ENCODE measurements at places on chromosomes 3 and 15.

GRCh38 chr3:126445506-126445905 is 30.2 kb downstream of the ZXDC start:
- H3K4me1 ChIP-seq: no peaks in the 10 kb centered on the region
- peaks cover 7% of the 10 kb centered on the region for H3K36me3 ChIP-seq
- H3K27me3 ChIP-seq: no peaks in the 10 kb centered on the region
- no peak overlapping the region for H3K4me3 ChIP-seq
- H3K27ac ChIP-seq: no peak overlapping the region
- no peak for DNase-seq

- no peaks in the 10 kb centered on the region for H3K4me1 ChIP-seq
- no peak overlapping the region for H3K27ac ChIP-seq
- DNase-seq: no peak
- H3K4me3 ChIP-seq: no peak overlapping the region
- H3K36me3 ChIP-seq: no peaks in the 10 kb centered on the region
- H3K27me3 ChIP-seq: no peaks in the 10 kb centered on the region
These were observed 1001.6 kb downstream of the ROBO2 start for GRCh38 chr3:78041486-78041885.

GRCh38 chr3:195884691-195885035 is 23.7 kb downstream of the TNK2 start:
- no peaks in the 10 kb centered on the region for H3K4me1 ChIP-seq
- H3K27ac ChIP-seq: no peak overlapping the region
- no peak for DNase-seq
- H3K27me3 ChIP-seq: no peaks in the 10 kb centered on the region

DNA sequence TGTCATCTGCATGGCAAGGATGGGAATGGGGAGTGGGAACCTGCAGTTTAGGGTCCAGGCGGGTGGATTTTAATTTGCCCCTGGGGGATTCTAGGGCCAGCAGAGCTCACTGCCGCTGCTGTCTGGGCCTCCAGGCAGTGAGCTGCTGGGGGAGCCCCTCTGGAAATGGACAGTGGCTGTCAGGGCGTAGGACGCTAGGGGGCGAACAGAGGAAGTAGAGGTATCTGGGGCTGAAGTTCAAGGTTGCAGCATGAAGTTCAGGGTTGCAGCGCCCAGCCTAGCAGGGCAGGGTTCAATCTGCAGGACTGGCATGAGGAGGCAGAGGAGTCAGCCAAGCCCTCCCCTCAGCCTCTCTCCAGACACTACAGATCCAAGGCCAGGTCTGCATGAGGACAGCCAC is 49.5 kb downstream of the APBA2 start:
- no peak overlapping the region for H3K27ac ChIP-seq
- peak; percentile 70 for DNase-seq
- H3K36me3 ChIP-seq: peaks cover 1% of the 10 kb centered on the region
- H3K4me1 ChIP-seq: peaks cover 23% of the 10 kb centered on the region
- no peaks in the 10 kb centered on the region for H3K27me3 ChIP-seq

DNA sequence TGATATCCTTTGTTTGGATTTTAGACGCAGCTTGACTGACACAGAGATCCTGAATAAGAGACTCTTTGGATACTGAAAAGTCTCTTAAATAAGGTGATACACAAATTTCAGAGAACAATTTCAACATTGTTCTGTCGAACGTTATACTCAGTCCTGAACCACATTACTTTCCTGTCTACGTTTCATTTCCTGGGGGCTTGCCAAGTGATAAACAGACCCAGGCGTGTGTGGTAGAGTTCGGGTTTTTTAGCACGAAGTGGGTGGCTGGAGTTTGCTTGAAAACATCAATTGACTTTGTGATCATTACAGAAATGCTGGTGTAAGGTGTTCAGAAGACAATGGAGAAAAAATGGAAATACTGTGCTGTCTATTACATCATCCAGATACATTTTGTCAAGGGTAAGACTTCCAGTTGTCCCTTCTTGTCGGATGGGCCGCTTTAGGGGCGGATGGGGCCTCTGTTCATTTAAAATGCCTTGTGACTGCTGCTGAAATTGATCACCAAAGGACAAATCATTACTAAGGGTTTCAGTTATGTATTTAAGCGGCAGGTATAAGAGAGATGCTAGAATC is at the start of gene CD96:
CD96 (plus strand) TSS at position 287 of the 573 bp plus-strand sequence; CDS start at position 339, 52 bp downstream.
- DNase-seq: peak; percentile 92
- H3K27me3 ChIP-seq: no peaks in the 10 kb centered on the region
- peaks cover 26% of the 10 kb centered on the region for H3K36me3 ChIP-seq
- peak within 1 kb of the TSS; percentile 94 for H3K27ac ChIP-seq
- H3K4me3 ChIP-seq: peak within 1 kb of the TSS; percentile 44

- no peaks in the 10 kb centered on the region for H3K27me3 ChIP-seq
- no peak overlapping the region for H3K4me3 ChIP-seq
- peak overlapping the region; percentile 24 for H3K27ac ChIP-seq
- no peak for DNase-seq
- H3K36me3 ChIP-seq: no peaks in the 10 kb centered on the region
These were observed 31.0 kb downstream of the LOXL1 start for GRCh38 chr15:73957276-73957675.

GRCh38 chr3:124584552-124585391 is 145.5 kb upstream of the UMPS start:
- H3K27me3 ChIP-seq: peaks cover 69% of the 10 kb centered on the region
- H3K27ac ChIP-seq: no peak overlapping the region
- peaks cover 7% of the 10 kb centered on the region for H3K4me1 ChIP-seq
- no peaks in the 10 kb centered on the region for H3K36me3 ChIP-seq
- peak; percentile 65 for DNase-seq

GRCh38 chr3:194606941-194607340 is 26.3 kb downstream of the TMEM44 start:
- H3K4me3 ChIP-seq: no peak overlapping the region
- no peaks in the 10 kb centered on the region for H3K4me1 ChIP-seq
- no peaks in the 10 kb centered on the region for H3K27me3 ChIP-seq
- no peaks in the 10 kb centered on the region for H3K36me3 ChIP-seq

DNA sequence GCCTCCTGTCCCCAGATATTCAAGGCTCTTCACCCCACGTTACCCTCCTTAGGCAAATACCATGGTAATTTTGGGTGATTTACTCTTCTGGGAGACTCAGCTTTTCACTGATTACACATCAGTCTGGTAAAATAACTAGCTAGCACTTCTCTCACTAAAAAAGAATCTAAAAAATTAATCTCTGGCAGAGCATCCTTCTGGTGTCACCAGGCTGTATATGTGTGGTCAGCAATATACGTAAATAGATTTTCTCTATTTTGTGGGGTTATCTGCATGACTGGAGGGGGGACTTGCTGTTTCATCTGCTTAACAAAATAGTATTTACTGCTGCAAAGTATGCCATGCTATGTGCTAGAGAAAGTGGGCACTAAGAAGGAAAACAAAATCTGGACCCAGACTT is 45.1 kb downstream of the LRRC28 start:
- H3K4me3 ChIP-seq: no peak overlapping the region
- DNase-seq: no peak
- H3K36me3 ChIP-seq: peaks cover 24% of the 10 kb centered on the region
- no peak overlapping the region for H3K27ac ChIP-seq
- H3K27me3 ChIP-seq: no peaks in the 10 kb centered on the region

DNA sequence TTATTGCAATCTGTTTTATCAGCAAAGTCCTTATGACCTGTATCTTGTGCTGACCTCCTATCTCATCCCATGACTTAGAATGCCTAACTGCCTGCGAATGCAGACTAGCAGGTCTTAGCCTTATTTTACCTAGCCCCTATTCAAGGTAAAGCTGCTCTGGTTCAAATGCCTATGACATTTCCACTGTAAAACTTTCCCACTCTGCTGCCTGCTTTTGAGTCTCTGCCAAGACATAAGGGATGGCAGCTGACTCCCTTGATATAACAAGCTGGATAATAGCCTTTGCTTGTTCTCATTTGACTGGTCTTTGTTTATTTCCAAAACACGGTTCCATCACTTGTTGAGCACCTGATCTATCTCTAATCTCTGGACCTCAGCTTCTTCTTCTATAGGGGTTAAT is 131.9 kb upstream of the STRIT1 start:
- H3K36me3 ChIP-seq: no peaks in the 10 kb centered on the region
- no peaks in the 10 kb centered on the region for H3K4me1 ChIP-seq
- no peak for DNase-seq
- no peak overlapping the region for H3K4me3 ChIP-seq

DNA sequence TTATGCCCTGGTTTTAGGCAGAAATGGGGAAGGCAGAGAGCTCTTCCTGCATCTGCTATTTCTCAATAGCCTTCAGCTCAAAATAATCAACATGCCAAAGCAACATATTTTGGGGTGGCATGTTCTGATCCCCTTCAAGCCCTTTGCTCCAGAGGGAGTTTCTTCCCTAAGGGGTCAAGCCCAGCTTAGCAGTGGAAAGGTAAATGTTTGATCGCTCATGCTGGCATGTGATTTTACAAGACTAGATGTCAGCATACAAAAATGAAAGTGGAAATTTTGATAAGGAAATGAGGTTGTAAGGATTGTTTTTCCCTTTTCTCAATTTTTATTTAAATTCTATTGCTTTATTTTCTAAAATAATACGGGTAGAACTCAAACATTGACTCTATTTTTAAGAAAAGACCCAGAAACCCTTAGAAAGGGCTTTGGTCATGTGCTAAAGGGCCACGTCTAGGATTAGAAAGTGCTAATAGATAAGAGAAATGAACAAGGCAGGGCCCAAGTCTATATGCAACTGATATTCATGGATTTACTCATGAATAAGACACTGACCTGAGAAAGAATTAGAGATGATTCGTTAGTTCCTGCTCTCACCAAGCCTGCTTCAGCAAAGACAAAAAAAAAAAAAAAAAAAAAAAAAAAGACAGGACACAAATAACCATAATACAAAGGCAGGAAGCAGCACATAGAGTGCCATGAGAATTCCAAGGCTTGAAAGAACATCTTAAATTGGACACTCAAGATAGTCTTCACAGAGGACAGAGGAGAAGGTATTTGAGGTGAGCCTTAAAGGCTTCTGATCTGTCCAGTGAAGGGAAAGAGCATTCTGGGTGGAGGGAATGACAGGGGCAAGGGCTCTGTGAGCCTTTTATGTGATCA is 55.0 kb upstream of the NR2E3 start:
- peaks cover 12% of the 10 kb centered on the region for H3K27me3 ChIP-seq
- DNase-seq: no peak
- H3K4me3 ChIP-seq: no peak overlapping the region
- no peaks in the 10 kb centered on the region for H3K4me1 ChIP-seq
- no peak overlapping the region for H3K27ac ChIP-seq

All from activated CD4-positive, alpha-beta T cell treated with anti-CD3 and anti-CD28 coated beads, Interleukin-2, amount 10 ng/mL, durations not matched to agents 24 days and 14 days (primary cell).